ENCODE measurements at places on chromosomes 11 and 22. TPM values are rescaled to one million over a fixed set of nuclear protein-coding genes. Genes with fewer than 3 reads are reported as not detected.
A peak's percentile ranks its signal among the peaks of the same experiment; 100 is the strongest.

GRCh38 chr11:15109602-15110001 lies 5.1 kb upstream of the INSC start:
- H3K27me3 ChIP-seq, result peaks cover 13% of the 10 kb centered on the region
- no peaks in the 10 kb centered on the region for H3K36me3 ChIP-seq
- H3K4me1 ChIP-seq, result peaks cover 12% of the 10 kb centered on the region
- DNase-seq, result no peak
- H3K27ac ChIP-seq, result no peak overlapping the region

DNA sequence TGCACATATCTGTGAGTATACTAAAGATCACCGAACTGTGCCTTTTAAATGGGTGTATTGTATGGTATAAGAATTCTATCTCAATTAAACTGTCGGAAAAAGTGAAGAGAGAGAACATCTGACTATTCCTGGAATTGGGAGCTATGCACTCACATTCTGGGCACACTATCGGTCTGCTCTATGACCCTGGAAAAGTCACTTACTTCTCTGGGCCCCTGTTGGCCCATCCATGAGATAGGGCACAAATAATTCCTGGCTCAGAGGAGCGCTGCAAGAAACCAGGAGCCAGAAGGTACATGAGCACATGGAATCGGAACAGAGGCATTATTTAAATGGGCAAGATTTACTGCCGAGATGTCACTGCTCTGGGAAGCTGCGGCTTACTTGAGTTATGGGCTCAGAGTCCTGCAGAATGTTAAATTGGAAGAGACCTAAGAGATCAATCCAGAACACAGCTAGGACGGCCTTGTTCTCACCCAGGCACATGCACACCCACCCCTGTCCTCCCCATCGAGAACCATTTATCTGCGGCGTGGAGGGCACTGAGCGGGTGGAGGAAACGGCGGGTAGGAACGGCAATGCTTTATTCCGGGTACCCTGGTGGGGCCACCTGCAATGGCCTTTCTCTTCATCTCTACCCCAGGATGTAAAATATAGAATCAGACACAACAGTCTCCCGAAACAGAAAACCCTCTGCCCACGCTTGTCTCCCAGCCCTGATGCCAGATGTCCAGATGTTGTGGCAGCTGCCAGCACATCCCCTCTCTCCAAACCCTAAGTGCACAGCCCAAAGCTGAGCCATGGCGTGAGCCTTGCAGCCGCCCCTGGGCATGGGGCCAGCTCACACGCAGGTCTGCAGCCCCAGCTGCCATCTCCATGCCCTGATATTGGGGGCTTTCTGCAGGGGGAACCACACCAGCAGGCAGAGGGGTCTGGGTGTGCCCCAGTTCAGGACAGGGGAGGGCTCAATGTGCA lies 142.4 kb downstream of the DSCAML1 start:
- H3K27ac ChIP-seq, result no peak overlapping the region
- no peaks in the 10 kb centered on the region for H3K36me3 ChIP-seq
- H3K27me3 ChIP-seq, result no peaks in the 10 kb centered on the region
- H3K4me1 ChIP-seq, result no peaks in the 10 kb centered on the region

DNA sequence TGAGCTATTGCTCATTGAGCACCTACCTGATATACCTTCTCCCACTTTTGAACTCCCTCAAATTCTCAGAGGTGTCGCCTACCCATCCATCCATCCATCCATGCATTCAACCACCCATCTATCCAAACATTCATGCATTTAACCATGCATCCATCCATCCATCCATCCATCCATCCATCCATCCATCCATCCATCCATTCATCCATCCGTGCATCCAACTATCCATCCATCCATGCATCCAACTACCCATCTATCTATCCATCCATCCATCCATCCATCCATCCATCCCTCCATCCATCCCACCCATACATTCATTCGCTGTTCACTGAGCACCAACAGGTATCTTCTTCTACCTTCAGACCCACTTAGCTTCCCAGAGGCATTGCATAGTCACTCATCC lies 342.8 kb downstream of the CTTN start:
- H3K27me3 ChIP-seq, result peaks cover 2% of the 10 kb centered on the region
- no peaks in the 10 kb centered on the region for H3K36me3 ChIP-seq
- no peak for DNase-seq
- H3K4me3 ChIP-seq, result no peak overlapping the region
- no peak overlapping the region for H3K27ac ChIP-seq

GRCh38 chr11:849104-849824 lies 6.6 kb downstream of the TSPAN4 start:
- H3K27me3 ChIP-seq, result peaks cover 6% of the 10 kb centered on the region
- H3K36me3 ChIP-seq, result no peaks in the 10 kb centered on the region
- peaks cover 5% of the 10 kb centered on the region for H3K4me1 ChIP-seq
- H3K27ac ChIP-seq, result no peak overlapping the region
- peak overlapping the region; percentile 75 for H3K4me3 ChIP-seq

GRCh38 chr11:68472778-68473177 lies 12.2 kb downstream of the PPP6R3 start:
- peaks cover 58% of the 10 kb centered on the region for H3K4me1 ChIP-seq
- no peak overlapping the region for H3K27ac ChIP-seq
- no peak for DNase-seq
- H3K36me3 ChIP-seq, result peaks cover 44% of the 10 kb centered on the region
- no peaks in the 10 kb centered on the region for H3K27me3 ChIP-seq

GRCh38 chr11:115676768-115677167 lies 172.6 kb upstream of the CADM1 start:
- H3K27ac ChIP-seq, result no peak overlapping the region
- no peak for DNase-seq
- no peaks in the 10 kb centered on the region for H3K4me1 ChIP-seq

DNA sequence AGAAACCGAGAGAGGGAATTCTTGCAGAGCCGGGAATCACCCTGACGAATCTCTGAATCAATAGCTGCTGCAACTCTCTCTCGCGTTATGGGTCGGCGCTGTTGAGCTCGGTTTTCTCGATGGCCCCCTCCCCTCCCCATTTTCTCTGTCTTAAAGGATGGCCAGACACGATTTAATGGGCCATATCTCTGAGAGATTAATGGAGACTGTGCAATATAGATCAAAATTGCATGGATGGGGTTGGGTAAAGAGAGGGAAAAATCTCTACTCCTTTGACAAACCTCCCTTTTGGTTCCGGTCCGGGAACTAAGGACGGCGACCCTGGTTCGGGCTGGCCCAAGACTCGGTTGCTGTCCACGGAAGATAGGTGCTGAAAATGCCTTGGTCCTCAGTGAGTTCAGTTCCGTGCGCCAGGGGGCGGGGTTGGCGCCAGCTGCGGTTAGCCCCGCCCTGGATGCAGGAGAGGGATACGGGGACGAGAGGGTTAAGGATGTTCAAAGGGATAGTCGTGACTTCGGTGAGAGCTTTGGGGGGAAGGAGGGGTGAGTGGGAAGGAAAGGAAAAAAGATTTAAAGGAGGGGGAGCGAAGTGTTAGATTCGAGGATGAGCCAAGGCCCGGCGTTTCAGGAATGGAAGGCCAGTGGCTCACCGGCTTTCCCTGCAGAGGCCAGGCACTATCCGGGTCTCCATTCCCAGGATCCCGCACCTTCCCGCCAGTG lies 103.6 kb upstream of the HSD17B12 start:
- H3K27ac ChIP-seq, result peak overlapping the region; percentile 24
- peak; percentile 44 for DNase-seq
- H3K4me1 ChIP-seq, result peaks cover 36% of the 10 kb centered on the region
- H3K4me3 ChIP-seq, result peak overlapping the region; percentile 50
- H3K27me3 ChIP-seq, result peaks cover 91% of the 10 kb centered on the region

- no peaks in the 10 kb centered on the region for H3K36me3 ChIP-seq
- H3K4me1 ChIP-seq, result peaks cover 3% of the 10 kb centered on the region
- no peak overlapping the region for H3K4me3 ChIP-seq
These were observed 30.7 kb downstream of the TIMP3 start for GRCh38 chr22:32832174-32832573.

- H3K27me3 ChIP-seq, result no peaks in the 10 kb centered on the region
- H3K4me1 ChIP-seq, result peaks cover 5% of the 10 kb centered on the region
- no peak for DNase-seq
- no peak overlapping the region for H3K27ac ChIP-seq
These were observed 9.2 kb downstream of the VSIG10L2 start for GRCh38 chr11:125954945-125955640.

GRCh38 chr11:34366522-34366921 lies 8.7 kb upstream of the ABTB2 start:
- H3K4me1 ChIP-seq, result peaks cover 8% of the 10 kb centered on the region
- peaks cover 29% of the 10 kb centered on the region for H3K27me3 ChIP-seq
- DNase-seq, result no peak
- no peaks in the 10 kb centered on the region for H3K36me3 ChIP-seq
- H3K27ac ChIP-seq, result no peak overlapping the region

DNA sequence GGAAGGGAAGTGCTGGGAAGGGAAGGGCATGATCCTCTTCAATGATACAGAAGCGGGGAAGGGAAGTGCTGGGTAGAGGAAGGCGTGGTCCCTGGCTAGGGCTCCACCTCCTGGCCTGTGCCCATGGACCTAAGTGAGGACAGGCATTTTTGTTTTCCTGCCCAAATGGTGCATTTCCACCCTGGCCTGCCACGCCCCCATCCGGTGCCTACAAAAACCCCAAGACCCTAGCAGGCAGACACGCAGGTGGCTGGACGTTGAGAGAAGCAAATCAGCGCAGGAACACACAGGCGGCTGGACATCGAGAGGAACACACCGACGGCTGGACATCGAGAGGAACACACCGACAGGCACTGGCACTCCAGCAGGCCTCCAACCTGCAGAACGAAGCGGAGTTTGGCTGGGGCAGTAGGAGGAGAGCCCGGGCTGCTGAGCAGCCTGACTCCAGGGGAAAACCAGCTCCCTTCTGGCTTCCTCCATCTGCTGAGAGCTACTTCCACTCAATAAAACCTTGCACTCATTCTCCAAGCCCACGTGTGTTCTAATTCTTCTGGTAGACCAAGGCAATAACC lies 628.3 kb downstream of the BUD13 start:
- no peak overlapping the region for H3K27ac ChIP-seq
- no peak for DNase-seq
- H3K36me3 ChIP-seq, result no peaks in the 10 kb centered on the region
- no peaks in the 10 kb centered on the region for H3K4me1 ChIP-seq
- no peak overlapping the region for H3K4me3 ChIP-seq

DNA sequence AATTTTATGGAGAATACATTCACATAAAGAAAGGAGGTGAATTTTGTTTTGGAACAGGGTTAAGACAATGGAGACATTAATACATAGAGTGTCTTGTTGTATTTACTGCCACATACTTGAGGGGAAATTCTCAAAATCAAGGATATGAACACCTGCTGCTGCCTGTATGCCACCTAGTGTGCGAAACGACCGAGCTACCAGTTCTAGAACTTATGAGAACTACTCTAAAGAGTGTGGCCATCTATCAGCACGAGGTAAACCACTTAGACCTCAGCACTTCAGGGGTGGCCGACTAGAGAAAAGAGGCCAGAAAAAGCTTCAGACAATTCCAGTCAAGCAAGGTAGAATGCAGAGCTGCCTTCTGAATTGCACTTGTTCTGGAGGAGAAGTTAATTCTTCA lies 1.5 kb upstream of the AGBL2 start:
- H3K27me3 ChIP-seq, result no peaks in the 10 kb centered on the region
- no peak for DNase-seq
- H3K27ac ChIP-seq, result peak overlapping the region; percentile 16
- H3K4me1 ChIP-seq, result peaks cover 16% of the 10 kb centered on the region
- H3K4me3 ChIP-seq, result no peak overlapping the region

GRCh38 chr11:3817181-3817800 lies 8.9 kb downstream of the PGAP2 start:
- H3K36me3 ChIP-seq, result peaks cover 2% of the 10 kb centered on the region
- no peaks in the 10 kb centered on the region for H3K27me3 ChIP-seq
- no peaks in the 10 kb centered on the region for H3K4me1 ChIP-seq
- H3K27ac ChIP-seq, result no peak overlapping the region

DNA sequence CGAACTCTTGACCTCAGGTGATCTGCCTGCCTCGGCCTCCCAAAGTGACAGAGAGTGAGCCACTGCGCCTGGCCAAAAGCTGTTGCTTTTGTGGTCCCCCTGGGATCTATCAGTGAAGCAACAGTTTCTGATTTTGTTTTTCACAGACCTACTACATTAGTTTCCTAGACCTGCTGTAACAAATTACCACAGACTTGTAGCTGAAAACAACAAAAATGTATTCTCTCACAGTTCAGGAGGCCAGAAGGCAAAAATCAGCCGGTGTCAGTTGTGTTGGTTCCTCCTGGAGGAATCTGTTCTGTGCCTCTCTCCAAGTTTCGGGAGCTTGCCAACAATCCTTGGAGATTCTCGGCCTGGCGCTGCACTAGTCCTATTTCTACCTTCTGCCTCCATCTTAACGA lies 8.5 kb upstream of the SLC35C1 start:
- no peak for DNase-seq
- no peak overlapping the region for H3K4me3 ChIP-seq
- H3K36me3 ChIP-seq, result no peaks in the 10 kb centered on the region
- no peak overlapping the region for H3K27ac ChIP-seq
- no peaks in the 10 kb centered on the region for H3K4me1 ChIP-seq

DNA sequence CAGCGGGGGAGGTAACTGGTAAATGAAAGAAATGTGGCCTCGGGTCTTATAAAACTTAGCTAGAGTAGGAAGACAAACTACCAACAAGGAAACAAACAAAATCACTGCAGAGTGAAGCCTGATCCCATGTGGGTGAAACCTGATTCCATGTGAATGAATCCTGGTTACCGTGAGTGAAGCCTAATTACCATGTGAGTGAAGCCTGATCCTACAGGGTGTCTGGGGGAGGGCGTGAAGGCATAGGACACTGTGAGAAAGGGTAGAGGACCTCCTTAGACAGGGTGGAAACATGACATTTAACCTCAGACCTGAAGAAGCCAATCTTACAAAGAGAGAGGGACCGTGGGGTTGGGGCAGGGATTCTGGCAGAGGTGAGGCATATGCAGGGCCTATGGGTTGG lies 106.2 kb upstream of the USP47 start:
- H3K27ac ChIP-seq, result no peak overlapping the region
- DNase-seq, result no peak
- no peak overlapping the region for H3K4me3 ChIP-seq
- no peaks in the 10 kb centered on the region for H3K36me3 ChIP-seq
- no peaks in the 10 kb centered on the region for H3K4me1 ChIP-seq

APOBEC3B gene
- total RNA-seq, result 7.2 TPM

RFPL2 gene
- total RNA-seq, result not detected

CHST1 gene
- not detected for total RNA-seq

B3GAT1 gene
- total RNA-seq, result 0.60 TPM

CRYBB1 gene
- total RNA-seq, result not detected

TCN1 gene
- total RNA-seq, result not detected

FADD gene
- total RNA-seq, result 40.4 TPM

WNT7B gene
- not detected for total RNA-seq
